ENCODE measurements at places on chromosomes 7 and 10.
A peak's percentile ranks its signal among the peaks of the same experiment; 100 is the strongest.

- no peak for DNase-seq
Measured at GRCh38 chr7:111074071-111074747, 16.7 kb upstream of the LRRN3 start.

DNA sequence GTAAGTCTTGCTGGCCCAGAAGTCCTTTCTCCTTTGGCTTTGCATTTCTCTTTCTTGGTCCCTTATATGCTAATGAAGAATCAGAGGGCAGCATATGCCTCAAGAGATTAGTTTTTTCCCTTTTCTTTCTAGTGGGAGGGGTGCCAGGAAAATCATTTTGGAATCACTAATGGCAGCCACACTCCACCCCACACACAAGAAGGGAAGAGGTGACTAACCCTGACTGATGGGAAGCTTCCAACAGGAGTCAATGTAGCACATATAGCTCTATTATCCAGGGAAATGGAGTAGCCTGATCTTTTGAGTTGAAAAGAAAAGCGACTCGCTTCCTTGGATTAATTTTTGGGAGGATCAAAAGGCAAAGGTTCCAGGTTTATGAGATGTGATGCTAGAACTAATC lies 225.3 kb downstream of the KIF20B start:
- no peak for DNase-seq

DNA sequence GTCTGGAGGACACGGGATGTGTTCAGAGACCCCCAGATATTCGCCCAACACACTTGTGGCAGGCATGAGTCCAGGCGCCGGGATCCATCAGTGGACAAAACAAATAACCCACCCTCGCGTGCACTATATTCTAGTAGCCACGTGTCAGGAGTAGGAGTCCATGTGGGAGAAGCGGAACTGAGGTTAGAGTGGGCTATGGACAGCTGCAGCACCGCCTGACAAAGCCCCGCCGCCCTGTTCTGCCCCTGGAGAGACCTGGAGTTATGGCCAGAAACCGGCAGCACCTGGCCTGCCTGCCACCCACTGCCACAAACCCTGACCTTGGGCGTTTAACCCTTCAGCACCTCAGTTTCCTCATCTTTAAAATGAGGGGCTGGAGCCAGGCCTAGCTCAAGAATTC lies 181.0 kb upstream of the RNF32 start:
- no peak for DNase-seq

- DNase-seq: peak; percentile 23
Measured at GRCh38 chr7:20201380-20201779, 15.8 kb downstream of the MACC1 start.

All from GM20000 (cell line).